Activated T-helper 17 cell treated with anti-CD3 and anti-CD28 coated beads, Interleukin-2, amount 50 U/mL, for 72 hours (primary cell): ENCODE measurements at places on chromosomes 4 and X. TPM values are rescaled to one million over a fixed set of nuclear protein-coding genes. Genes with fewer than 3 reads are reported as not detected.

- H3K27me3 ChIP-seq: peaks cover 22% of the 10 kb centered on the region
- no peak for ATAC-seq
- H3K4me1 ChIP-seq: no peaks in the 10 kb centered on the region
- H3K4me3 ChIP-seq: no peak overlapping the region
Measured at GRCh38 chr4:14863418-14864364, 138.6 kb upstream of the CPEB2 start.

DNA sequence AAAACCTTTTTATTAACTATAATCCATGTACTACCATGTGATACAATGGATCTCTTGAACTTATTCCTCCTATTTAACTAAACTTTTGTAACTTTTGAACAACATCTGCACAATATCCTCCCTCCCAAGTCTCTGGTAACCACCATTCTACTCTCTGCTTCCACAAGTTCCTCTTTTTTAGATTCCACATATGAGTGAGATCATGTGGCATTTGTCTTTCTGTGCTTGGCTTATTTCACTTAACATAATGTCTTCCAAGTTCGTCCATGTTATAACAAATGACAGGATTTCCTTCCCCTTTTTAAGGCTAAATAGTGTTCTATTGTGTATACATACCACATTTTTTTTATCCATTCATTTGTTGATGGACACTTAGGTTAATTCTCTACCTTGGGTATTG is 28.1 kb downstream of the DCAF8L1 start:
- no peak overlapping the region for H3K27ac ChIP-seq
- no peaks in the 10 kb centered on the region for H3K27me3 ChIP-seq
- H3K4me1 ChIP-seq: no peaks in the 10 kb centered on the region
- no peak for ATAC-seq
- no peaks in the 10 kb centered on the region for H3K36me3 ChIP-seq

IRS4 gene
- total RNA-seq: not detected

DNA sequence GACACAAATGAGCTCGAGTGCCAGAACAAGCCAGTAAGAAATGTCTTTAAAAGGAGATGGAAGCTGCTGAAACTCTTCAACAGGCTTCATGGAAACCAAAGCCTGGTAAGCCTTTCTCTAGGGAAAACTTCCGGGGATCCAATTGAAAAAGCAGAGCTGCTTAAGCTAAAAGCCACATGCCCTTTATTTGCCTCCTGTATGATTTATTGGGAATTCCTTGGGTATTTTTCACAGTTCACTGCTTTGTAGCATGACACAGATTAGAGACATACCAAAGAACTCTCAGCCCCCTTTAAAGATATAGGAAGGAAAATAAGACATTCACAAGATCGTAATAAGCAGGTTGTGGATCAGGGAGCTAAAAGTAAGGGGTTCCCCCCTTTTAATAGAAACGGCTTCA is 6.5 kb upstream of the ARHGAP6 start:
- H3K36me3 ChIP-seq: no peaks in the 10 kb centered on the region
- H3K27ac ChIP-seq: no peak overlapping the region

DNA sequence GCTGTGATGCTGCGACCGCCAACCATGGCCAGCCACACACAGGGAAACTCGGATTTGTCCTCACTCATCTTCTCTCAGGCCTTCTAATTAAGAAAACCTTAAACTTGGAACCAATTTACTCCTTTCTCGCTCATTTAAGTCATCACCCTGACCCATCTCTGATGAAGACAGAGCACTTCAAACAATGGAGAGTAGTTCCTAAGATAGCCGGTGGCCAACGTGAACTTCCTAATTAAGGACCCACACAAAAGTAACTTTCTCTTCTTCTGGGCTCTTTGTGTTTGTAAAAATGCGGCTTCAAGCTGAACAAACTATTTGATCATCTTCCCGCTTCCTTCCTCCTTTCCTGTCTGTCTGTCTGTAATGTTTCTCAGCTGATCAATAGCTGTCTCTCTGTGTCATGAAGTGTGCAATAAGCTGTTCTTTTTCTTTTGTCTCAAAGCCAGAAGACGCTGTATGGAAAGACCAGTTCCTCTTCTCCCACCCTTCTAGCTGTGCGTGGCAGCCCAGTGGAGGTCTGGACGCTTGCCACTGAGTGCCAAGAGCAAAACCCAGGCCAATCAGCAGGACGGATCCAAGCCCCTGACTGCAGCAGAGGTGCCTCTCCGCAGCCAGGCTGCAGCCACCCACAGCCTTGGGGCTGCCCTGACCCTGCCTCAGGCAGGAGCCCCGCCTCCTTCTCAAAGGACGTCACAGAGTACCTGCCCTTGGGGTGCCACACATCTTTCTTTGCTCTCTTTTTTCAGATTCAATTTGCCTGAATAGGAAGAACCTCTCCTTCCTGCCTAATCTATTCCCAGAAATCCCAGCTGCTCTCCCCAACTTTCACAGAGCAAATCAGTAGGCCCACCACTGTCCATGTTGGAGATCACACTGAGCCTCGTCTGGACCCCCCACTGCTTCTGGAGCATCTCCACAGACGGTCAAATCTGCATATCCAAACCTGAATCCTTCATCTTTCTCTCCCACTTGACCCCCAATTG is 59.3 kb downstream of the MAML3 start:
- H3K27ac ChIP-seq: peak overlapping the region; percentile 94
- peak overlapping the region; percentile 87 for H3K4me3 ChIP-seq
- no peaks in the 10 kb centered on the region for H3K27me3 ChIP-seq
- peaks cover 39% of the 10 kb centered on the region for H3K4me1 ChIP-seq
- peak; percentile 43 for ATAC-seq
- no peaks in the 10 kb centered on the region for H3K36me3 ChIP-seq

DNA sequence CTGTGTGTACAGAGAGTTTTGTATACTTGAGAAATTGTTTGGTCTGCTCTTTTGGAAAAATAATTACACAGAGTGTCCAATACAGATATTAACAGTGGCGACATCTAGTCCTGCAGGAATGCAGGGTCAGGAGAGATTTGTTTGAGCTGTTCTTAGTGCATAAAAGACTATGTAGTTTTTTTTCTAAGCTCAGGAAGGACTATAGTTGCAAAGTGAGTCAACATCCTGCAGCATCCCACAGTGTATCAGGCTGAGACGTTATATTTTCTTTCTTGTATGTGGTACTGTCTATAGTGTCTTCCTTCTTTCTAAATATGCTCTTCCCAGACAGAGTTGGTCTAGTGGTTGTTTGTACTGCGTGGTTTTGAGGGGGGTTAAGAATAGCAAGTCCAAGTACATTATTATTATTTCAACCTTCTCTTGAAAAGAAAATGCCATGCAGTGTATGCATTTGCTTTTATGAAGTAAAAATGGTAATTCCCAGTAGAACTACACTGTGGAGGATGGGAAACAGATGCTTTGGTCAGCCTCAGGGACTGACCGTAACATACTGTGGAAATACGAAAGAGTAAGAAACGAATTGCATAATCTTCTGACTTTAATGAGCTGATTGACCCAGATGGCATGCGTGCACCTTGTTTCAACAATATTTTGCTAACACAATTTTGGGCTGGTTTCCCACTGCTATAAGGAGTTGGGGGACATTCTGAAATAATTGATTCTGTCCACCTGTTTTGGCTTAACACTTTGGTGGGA is 67.4 kb downstream of the DMP1 start:
- H3K27ac ChIP-seq: no peak overlapping the region
- H3K27me3 ChIP-seq: peaks cover 12% of the 10 kb centered on the region
- no peaks in the 10 kb centered on the region for H3K36me3 ChIP-seq
- ATAC-seq: no peak
- no peaks in the 10 kb centered on the region for H3K4me1 ChIP-seq

DNA sequence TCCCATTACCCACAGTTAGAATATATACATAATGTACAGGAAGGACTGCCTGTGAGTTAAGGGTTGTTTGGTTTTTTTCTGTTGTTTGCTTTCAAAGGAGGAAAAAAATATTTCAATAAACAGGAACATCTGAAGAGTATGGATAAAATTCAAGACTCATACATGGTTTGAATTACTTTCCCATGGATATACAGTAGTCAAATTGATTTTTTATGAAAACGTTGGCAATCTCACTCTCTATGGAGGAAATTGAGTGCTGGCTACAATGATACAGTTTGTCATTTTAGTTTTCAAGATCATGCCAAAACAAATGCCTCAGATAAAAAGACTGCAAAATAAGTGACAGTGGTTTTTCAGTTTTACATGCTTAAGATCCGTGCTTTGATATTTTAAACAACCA is 116.6 kb downstream of the SH3RF1 start:
- H3K36me3 ChIP-seq: no peaks in the 10 kb centered on the region
- H3K4me3 ChIP-seq: no peak overlapping the region
- no peaks in the 10 kb centered on the region for H3K4me1 ChIP-seq
- no peak overlapping the region for H3K27ac ChIP-seq
- ATAC-seq: no peak

- H3K4me1 ChIP-seq: no peaks in the 10 kb centered on the region
- no peaks in the 10 kb centered on the region for H3K27me3 ChIP-seq
- H3K27ac ChIP-seq: no peak overlapping the region
- H3K4me3 ChIP-seq: no peak overlapping the region
Measured at GRCh38 chr4:73922766-73923630, 53.8 kb downstream of the CXCL1 start.

DNA sequence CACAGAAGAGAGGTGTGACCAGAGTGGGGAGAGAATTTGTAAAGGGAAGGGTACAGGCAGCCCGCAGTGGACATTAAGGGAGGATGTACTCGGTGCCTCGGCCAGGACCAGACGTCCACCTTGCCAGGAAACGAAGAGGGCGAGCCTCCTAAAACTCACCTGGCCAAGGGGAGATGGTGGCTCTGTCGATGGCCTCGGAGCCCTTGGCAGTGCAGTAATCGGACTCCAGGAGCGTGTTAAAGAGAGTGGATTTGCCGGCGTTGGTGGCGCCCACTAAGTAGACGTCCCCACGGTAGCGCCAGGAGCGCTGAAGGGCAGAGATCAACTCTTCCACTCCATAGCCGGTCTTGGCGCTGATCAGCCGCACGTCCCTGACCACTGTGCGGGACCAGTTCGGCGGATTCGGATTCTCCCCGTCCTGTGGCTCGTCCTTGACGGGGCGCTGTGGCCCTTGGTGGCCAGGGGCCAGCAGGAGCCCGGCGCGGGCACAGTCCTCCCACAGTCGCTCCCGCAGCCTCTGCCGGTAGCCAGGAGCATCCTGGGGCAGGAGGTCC is 1.0 kb downstream of the NOA1 start:
- H3K4me3 ChIP-seq: peak overlapping the region; percentile 100
- peaks cover 17% of the 10 kb centered on the region for H3K4me1 ChIP-seq
- H3K27ac ChIP-seq: peak overlapping the region; percentile 92
- H3K27me3 ChIP-seq: no peaks in the 10 kb centered on the region

PIM2 gene
- 648 TPM for total RNA-seq

GRCh38 chr4:153538487-153539357 is 72.6 kb downstream of the TMEM131L start:
- peak overlapping the region; percentile 18 for H3K27ac ChIP-seq
- no peaks in the 10 kb centered on the region for H3K27me3 ChIP-seq
- no peak for ATAC-seq
- peaks cover 5% of the 10 kb centered on the region for H3K36me3 ChIP-seq
- peaks cover 56% of the 10 kb centered on the region for H3K4me1 ChIP-seq

DNA sequence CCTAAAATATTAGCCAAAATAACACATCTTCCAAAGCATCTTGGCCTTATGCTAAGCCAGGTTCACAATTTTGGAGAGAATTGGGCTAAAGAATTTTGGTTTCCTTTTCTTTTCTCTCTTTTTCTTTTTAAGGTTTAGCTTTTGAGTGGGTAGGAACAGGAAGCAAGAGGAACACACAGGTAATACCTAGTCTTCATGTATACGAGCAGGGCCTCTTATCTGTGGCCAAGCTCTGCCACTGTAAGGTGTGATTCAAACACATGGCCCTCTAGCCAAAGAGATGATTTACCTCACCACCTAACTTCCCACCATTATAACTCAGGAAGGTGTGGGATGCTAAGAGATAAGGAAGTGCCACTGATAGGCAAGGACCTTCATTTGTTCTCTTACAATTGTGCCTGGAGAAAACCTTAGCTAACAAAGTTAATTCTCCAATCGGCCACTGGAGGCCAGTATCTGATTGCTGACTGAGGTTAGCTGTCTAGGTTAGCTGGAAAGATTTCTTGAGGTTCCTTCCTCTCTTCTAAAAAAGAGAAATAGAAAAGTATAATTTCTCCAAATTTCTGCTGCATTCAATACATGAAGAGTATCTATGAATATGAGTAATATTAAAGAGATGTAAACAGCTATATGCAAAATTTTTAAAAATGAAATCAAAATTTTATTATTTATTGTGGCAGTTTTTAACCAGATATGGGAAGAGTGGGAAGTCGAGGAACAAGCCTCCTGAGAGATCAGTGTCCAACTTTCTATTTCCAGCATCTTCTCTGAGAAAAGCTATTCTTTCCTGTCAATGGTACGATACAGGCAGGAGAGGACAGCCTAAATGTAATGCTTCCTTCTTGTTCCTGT is 30.1 kb upstream of the BBS7 start:
- no peak overlapping the region for H3K4me3 ChIP-seq
- no peak overlapping the region for H3K27ac ChIP-seq
- no peaks in the 10 kb centered on the region for H3K36me3 ChIP-seq
- H3K4me1 ChIP-seq: no peaks in the 10 kb centered on the region

DNA sequence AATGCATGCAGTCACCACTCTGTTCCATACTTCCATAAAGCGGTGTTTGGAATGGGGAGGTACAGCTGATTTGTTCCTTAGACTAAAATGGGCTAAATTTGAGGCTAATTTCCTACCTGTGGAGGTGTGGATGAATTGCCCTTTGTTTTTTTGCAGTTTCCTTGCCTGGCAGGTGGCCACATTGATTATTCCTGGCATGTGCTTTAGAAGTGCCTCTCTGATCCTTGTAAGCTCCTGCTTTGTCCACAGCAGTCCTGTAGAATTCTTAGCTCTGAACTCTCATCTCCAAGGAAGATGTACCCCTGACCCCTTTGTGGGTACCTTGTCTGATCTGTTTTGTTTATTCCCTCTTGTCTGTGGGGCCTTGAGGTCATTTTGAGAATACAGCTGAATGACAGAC is 136.8 kb downstream of the ADGRL3 start:
- ATAC-seq: no peak
- H3K27ac ChIP-seq: no peak overlapping the region
- no peaks in the 10 kb centered on the region for H3K4me1 ChIP-seq
- no peaks in the 10 kb centered on the region for H3K36me3 ChIP-seq

GPR82 gene
- total RNA-seq: not detected
